CD4-positive, alpha-beta T cell treated with Interleukin-15 for 4 hours (primary cell): ENCODE measurements at places on chromosomes 4 and X.

- DNase-seq = no peak
Observed at GRCh38 chrX:46500054-46500453, 45.2 kb downstream of the ZNF674 start.

DNA sequence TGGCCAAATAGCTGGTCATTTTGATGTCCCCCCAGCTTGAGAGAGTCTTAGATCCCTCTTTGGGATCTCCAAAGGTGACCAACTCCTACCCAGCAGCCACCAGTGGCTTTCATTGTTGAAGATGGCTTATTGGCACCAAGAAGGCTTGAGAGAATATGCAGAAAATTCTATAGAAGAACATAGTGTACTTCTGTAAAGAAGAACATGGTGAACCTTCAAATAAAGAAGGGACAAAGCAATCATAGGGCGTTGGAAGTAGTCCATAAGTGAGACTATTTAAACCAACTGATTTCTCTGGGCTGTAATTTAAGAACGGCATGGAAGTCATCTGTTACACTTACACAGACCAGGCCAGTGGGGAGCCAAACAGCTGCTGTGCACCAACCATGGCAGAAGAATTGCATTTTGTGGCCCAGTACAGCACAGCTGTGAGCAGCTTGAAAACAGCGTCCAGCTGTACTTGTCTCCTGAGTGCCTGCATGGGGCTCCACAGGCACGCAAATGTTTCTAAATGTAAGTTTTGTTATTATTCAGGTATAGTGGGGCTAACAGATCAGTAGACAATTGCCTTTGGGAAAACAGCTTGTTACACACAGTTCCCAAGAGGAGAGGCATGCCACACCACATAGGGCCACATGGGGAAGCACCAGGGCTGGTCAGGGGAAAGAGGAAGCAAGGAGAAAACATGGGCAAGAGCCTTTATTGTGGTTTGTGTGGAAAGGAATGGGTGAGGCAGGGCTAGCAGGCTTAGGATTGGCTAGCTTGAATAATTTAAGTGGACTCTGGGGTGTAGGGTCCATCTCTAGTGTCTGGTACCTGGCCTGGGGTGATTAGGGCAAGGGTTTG is 125.0 kb downstream of the ARHGAP6 start:
- no peak for DNase-seq

GRCh38 chr4:118585015-118585414 is 100.2 kb upstream of the METTL14 start:
- DNase-seq = no peak

DNA sequence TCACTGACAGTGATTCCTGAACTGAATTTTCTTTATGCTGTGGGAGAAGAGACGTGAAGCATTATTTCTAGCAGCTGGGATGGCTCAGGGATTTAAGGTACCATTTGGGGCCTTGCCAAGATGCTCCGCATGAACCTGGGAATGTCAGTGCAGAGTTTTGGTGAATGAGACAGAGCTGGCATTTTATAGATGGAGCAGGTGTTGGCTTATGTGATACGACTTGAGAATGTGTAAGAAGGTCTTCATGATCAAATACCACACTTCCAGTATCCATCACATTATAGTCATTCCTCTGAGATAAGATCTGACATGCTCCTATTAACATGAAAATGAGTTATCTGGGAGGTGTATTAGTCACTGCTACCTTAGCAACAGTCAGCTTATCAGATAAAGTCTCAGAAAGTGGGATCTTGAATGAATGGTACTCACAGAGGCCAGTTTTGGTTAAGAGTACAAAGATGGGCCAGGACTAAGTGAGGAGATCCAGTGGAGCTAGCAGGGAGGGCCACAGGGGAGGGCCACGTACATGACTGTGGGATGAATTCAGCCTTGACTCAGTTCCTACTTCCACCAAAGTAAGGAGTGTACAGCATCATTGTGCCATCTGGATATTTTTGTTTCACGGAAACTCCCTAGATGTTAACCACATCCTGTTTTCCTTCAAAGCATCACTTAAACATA is 116.7 kb downstream of the SPCS3 start:
- no peak for DNase-seq

- no peak for DNase-seq
Observed at GRCh38 chr4:184817494-184818215, 8.1 kb downstream of the ACSL1 start.

DNA sequence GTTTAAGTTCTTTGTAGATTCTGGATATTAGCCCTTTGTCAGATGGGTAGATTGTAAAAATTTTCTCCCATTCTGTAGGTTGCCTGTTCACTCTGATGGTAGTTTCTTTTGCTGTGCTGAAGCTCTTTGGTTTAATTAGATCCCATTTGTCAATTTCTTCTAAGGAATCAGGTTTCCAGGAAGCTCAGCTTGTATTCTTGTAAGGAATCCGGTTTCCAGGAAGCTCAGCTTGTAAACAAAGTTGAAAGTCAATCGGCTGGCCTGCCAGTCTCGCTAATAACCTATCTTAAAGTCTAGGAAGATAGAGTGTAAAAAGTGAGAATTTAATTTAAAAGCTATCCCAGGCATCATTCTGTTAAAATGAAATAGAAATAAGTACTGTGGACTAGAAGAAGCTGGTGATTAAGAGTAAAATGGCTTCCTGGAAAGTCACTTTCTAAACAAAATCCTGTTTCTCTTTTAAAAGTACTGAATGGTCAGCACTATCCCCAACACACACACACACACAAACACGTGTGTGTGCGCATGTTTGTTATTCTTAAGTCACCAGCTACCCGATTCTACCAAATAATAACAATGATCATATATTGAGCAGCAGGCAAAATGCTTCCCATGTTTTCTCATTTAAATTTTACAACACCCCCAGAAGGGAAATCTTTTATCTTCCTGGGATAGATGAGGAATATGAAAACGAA is 171.7 kb downstream of the PAPSS1 start:
- DNase-seq = no peak

DNA sequence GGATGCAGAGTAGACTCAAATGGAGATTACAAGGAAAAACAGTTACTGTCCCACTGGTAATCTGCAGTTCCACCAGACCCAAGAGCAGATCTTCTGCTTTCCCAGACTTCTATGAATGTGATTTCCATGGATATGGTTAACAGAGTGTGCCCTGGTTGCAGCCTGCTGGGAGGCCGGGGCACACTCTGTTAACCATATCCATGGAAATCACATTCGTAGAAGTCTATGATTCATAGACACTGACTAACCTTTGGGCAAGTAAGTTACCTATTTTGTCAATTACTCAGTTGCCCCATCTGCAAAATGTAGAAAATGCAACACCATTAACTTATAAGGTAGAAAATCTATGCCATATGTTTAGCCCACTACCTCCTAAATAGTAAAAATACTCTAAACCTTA is 443.1 kb upstream of the PITX2 start:
- DNase-seq = no peak

DNA sequence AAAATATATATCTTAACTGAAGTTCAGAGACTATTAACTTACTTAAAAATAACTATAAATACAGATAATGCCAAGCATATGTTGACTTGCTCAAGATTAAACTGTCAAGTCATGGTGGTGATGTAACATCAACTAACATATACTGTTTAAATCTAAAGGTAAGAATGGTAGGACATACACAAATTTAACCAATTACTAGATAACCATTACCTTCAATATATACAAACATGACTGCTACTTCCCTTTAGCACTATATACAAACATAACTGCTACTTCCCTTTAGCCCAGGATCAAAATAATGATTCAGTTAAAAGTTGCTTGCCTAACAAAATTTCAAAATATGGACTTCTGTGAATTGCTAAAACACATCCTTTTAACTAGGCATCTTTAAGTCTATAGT is 14.9 kb downstream of the HNRNPD start:
- DNase-seq = no peak

GRCh38 chr4:91325495-91325894 is 978.3 kb upstream of the GRID2 start:
- DNase-seq = no peak

GRCh38 chrX:72131317-72132294 is at the start of gene RTL5:
Gene RTL5 (minus strand): TSS chrX:72131915.
- DNase-seq = peak; percentile 63

- DNase-seq = peak; percentile 0
Observed at GRCh38 chrX:6021316-6022091, 207.2 kb downstream of the NLGN4X start.

DNA sequence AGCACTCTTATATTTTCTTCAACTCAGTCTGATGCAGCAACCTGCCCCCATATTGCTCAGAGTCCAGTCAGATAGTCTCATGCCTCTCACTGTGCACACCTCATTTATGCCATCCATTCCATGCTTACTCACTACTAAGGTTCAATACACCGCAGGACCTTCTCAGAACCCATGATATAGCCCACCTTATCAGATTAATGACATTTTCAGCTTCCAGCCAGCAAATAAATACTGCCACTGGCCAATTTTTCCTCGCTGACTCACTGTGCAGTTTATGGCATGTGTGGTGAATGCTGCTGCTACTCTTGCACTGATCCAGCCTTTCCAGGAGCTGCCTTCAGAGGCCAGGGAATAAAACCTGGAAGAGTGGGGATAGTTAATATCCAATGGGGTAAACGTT is 380.6 kb upstream of the SPOCK3 start:
- DNase-seq = no peak

DNA sequence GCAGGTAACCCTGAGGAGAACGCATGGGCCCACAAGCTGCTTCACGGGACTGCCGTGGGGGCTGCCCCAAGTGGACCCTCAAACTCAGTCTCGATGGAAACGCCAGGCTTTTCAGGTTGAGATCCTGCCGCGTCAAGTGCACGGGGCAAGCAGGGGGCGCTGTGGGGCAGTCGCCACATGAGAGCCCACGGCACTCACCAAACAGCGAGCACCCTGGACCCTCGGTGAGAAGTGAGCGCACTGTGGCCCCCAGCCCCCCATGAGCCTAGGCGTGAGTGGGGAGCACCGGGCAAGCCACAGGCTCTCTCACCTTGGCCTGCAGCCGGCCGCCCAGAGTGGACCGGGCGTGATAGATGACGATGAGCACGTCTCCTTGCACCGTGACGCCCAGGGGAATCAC is 50.9 kb upstream of the CPLX1 start:
- DNase-seq = no peak

- DNase-seq = no peak
Observed at GRCh38 chr4:139167774-139168444, 9.1 kb downstream of the ELF2 start.

GRCh38 chrX:121349263-121349662 is 301.9 kb downstream of the GLUD2 start:
- no peak for DNase-seq

DNA sequence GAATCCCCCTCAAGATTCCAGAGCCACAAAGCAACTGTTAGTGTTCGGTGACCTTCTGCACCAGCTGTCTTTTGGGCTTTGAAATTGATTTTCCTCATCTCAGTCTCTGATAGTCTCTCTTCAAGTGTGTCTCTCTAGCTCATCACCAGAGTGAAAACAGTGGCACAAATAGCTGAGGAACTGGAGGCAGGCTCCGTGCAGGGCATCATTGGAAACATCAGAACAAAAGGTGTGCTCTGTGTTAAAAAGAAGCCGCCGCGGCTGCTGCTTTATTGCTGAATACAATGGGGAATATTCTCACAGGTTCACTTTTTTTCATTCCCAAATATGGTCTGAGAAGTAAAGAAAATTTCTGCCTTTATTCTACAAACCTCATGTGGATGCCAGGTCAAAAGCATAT is 297.5 kb downstream of the DCTD start:
- no peak for DNase-seq

- DNase-seq = no peak
Observed at GRCh38 chrX:45447331-45447730, 246.7 kb upstream of the DIPK2B start.

DNA sequence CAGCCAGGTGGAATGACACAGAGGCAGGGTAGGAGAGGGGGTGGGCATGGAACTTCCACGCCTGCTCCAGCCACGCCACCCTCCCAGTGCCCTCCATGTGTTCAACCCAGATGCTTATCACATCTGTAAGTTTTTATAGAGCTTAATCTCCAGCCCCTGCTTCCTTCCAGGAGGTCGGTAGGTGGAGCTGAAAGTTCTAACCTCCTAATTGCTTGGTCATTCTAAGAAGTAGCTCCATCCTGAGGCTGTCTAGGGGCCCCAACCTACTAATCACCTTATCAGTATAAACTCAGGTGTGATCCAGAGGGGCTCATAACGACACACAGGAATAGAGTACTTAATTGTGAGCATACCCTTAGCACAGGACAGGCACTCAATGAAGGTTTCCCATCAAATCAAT is 18.3 kb downstream of the QDPR start:
- DNase-seq = no peak

- DNase-seq = peak; percentile 20
Observed at GRCh38 chr4:99088023-99088449, 552 bp downstream of the ADH5 start.

DNA sequence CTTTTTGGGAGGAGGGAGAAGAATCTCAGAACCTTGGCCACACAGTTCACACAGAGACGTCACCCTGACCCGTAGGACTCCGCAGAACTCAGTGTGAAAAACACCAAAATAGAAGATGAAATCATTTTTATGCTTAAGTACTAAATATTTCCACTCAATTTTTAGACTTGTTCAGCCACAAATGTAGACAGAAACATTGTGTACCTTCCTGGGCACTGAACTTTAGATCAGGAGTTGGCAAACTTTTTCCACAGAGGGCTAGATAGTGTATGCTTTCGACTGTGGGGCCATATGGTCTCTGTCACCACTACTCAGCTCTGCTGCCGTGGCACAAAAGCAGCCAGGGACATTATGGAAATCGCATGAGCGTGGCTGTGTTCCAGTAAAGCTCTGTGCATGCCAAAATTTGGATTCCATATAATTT is 61.8 kb upstream of the STOX2 start:
- DNase-seq = no peak

GRCh38 chr4:8707045-8707781 is 114.6 kb downstream of the CPZ start:
- no peak for DNase-seq

- no peak for DNase-seq
Observed at GRCh38 chr4:5213087-5213595, 161.9 kb downstream of the STK32B start.

- no peak for DNase-seq
Observed at GRCh38 chr4:10003666-10004065, 17.6 kb downstream of the SLC2A9 start.

DNA sequence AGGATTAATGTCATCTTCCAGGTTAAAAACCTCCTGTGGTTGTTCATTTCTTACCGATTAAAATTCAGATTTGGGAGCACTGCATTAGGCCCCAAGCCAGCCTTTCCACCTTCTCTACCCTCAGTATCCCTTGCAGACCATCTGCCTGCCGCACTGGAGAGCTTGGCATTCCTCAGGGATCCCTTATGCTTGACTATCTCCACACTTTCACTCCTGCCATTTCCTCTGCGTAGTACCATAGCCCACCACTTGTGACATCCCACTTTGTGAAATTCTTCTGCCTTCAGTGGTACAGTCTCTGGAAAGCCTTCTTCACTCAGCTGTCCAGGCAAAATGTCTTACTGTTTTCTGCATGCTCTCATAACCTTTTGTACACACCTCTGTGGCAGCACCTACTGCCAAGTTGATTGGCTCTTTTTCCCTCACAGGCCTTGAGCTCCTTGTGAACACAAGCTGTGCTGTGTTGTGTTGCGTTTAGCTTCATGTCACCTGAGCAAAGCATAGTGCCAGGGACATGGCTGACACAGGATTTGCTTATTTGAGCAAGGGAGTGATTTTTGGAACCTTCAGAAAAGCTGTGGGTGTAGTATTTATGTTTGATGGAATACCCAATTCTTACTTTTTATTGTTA is 156.4 kb downstream of the ARX start:
- DNase-seq = no peak
